Uterine smooth muscle cell (primary cell): ENCODE measurements at places on chromosomes 16 and 17. TPM values are rescaled to one million over a fixed set of nuclear protein-coding genes. Genes with fewer than 3 reads are reported as not detected.

WWP2 gene
- total RNA-seq, result 17.0 and 20.7 TPM in 2 replicates

OSBPL7 gene
- total RNA-seq, result 7.0 and 9.5 TPM in 2 replicates

CACNG3 gene
- total RNA-seq, result not detected in 2 replicates

DUS1L gene
- 70.9 and 85.4 TPM in 2 replicates for total RNA-seq

SEPTIN12 gene
- total RNA-seq, result not detected in 2 replicates

TGFB1I1 gene
- total RNA-seq, result 35.5 and 47.9 TPM in 2 replicates

CUEDC1 gene
- total RNA-seq, result 6.1 and 7.7 TPM in 2 replicates
